ENCODE measurements at places on chromosomes 13 and 19. TPM values are rescaled to one million over a fixed set of nuclear protein-coding genes. Genes with fewer than 3 reads are reported as not detected.
A peak's percentile ranks its signal among the peaks of the same experiment; 100 is the strongest.

DNA sequence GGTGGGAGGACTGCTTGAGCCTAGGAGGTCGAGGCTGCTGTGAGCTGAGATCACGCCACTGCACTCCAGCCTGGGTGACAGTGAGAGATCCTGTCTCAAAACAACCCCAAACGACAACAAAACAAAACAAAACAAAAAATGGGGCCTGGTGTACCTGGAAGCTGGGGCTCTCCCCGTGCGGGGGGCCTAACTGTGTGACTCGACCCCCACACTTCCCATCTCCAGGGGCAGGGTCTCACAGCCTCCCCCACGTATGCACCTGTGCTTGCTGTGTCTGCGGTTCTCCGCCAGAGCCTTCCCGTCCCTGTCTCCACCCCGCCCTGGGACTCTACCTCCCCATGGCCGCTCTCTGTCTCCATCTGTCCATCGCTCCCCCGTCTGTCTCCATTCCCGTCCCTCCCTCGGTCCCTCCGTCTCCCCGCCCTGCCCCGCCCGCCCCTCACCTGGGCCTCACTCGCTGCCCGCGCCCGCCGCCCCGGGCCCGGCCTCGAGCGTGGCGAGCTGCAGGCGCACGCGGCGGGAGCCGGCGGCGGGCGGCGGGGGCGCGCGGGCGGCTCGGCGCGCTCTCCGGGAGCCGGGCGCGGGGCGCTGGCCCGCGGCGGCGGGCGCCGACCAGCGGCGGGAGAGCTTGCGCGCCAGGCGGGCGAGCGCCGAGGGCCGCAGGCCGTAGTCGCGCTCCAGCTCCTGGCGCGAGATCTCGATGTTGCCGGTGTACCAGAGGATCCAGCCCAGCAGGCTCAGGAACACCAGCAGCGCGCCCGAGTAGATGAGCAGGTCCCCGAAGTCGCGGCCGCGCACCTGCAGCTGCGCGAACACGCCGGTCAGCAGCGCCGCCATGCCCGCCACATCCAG, 587 bp downstream of the TMEM238 start:
- no peaks in the 10 kb centered on the region for H3K27me3 ChIP-seq
- peak overlapping the region; percentile 84 for H3K27ac ChIP-seq
- peak overlapping the region; percentile 54 for H3K4me3 ChIP-seq
- H3K36me3 ChIP-seq, result peaks cover 21% of the 10 kb centered on the region

GRCh38 chr19:43624933-43625332, 5.5 kb upstream of the ZNF428 start:
- no peaks in the 10 kb centered on the region for H3K27me3 ChIP-seq
- peaks cover 3% of the 10 kb centered on the region for H3K4me1 ChIP-seq
- H3K27ac ChIP-seq, result no peak overlapping the region
- no peak overlapping the region for H3K4me3 ChIP-seq

NKPD1 gene
- under 0.01 TPM for total RNA-seq

- no peaks in the 10 kb centered on the region for H3K4me1 ChIP-seq
- H3K27ac ChIP-seq, result no peak overlapping the region
- no peaks in the 10 kb centered on the region for H3K27me3 ChIP-seq
These were observed 32.8 kb downstream of the PEPD start for GRCh38 chr19:33488826-33489225.

DNA sequence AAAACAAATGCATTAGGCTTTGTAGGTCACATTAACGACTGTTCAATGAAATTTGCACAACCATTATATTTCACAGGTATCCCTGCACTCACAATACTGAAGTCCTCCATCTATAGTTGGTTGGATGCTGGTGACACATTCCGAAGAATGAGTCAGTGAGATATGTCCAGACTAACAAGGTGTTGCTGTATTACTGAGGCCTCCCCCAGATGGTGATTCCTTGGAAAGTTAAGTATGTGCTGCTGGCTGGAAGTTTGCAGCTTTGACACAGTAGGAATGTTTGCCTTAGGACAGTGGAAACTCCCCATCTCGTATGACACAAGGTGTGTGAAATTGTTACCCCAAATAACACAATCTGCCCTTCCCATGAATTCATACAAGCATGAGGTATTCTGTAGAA, 46.6 kb downstream of the FGF14 start:
- H3K27ac ChIP-seq, result no peak overlapping the region
- H3K36me3 ChIP-seq, result no peaks in the 10 kb centered on the region
- H3K4me1 ChIP-seq, result no peaks in the 10 kb centered on the region
- H3K4me3 ChIP-seq, result no peak overlapping the region

HCST gene
- not detected for total RNA-seq

- H3K4me1 ChIP-seq, result no peaks in the 10 kb centered on the region
- no peak overlapping the region for H3K27ac ChIP-seq
- H3K36me3 ChIP-seq, result no peaks in the 10 kb centered on the region
- peaks cover 3% of the 10 kb centered on the region for H3K27me3 ChIP-seq
- DNase-seq, result no peak
These were observed 21.1 kb upstream of the STK24 start for GRCh38 chr13:98598043-98598442.

GRCh38 chr13:36370108-36370429, 23.9 kb upstream of the SPART start:
- H3K27ac ChIP-seq, result no peak overlapping the region
- H3K4me3 ChIP-seq, result no peak overlapping the region
- no peaks in the 10 kb centered on the region for H3K4me1 ChIP-seq
- no peak for DNase-seq

- DNase-seq, result no peak
- H3K4me3 ChIP-seq, result no peak overlapping the region
- H3K27ac ChIP-seq, result peak overlapping the region; percentile 23
- H3K4me1 ChIP-seq, result peaks cover 18% of the 10 kb centered on the region
- peaks cover 45% of the 10 kb centered on the region for H3K36me3 ChIP-seq
These were observed 34.5 kb downstream of the MYO9B start for GRCh38 chr19:17109962-17110598.

CCDC8 gene
- total RNA-seq, result 10.2 TPM

DNA sequence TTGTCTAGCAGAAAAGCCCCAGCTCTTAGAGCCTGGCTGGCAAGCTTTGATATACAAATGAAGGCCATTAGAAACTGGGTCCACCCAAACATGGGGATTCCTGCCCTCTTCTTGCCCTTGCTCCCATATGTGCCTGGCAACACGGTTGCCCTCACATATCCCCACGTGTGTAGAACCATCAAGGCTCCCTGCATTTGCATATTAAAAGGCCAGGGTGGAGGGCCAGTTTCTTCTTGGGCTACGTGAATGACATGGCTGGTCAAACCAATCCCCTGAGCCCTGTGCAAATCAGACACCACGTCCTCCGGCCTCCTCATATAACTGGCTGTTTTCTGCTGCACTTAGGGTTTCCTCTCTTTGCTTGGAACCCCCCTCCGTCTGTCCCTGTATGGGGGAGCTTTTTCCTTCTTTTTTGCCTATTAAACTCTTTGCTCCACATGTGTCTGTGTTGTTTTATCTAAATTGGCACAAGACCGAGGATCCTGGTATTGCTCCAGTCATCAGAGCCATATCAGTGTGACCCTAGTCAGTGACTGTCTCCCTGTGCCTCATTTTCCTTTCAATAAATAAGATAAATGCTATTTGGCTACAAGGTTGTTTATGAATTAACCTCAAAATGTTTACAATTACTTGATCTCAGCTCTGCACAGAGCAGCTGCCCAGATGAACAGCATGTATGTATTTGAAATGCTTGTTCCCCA, 30.3 kb upstream of the CEACAM1 start:
- H3K36me3 ChIP-seq, result no peaks in the 10 kb centered on the region
- H3K27me3 ChIP-seq, result peaks cover 44% of the 10 kb centered on the region
- no peak for DNase-seq

Data from IMR-90 (cell line).